ENCODE measurements at places on chromosomes 3 and 15.

- no peak for DNase-seq
Measured at GRCh38 chr3:38109580-38110313, 27.2 kb downstream of the ACAA1 start.

GRCh38 chr3:41434781-41435180, 235.5 kb downstream of the CTNNB1 start:
- DNase-seq: no peak

- no peak for DNase-seq
Measured at GRCh38 chr15:37007301-37007700, 93.0 kb downstream of the MEIS2 start.

DNA sequence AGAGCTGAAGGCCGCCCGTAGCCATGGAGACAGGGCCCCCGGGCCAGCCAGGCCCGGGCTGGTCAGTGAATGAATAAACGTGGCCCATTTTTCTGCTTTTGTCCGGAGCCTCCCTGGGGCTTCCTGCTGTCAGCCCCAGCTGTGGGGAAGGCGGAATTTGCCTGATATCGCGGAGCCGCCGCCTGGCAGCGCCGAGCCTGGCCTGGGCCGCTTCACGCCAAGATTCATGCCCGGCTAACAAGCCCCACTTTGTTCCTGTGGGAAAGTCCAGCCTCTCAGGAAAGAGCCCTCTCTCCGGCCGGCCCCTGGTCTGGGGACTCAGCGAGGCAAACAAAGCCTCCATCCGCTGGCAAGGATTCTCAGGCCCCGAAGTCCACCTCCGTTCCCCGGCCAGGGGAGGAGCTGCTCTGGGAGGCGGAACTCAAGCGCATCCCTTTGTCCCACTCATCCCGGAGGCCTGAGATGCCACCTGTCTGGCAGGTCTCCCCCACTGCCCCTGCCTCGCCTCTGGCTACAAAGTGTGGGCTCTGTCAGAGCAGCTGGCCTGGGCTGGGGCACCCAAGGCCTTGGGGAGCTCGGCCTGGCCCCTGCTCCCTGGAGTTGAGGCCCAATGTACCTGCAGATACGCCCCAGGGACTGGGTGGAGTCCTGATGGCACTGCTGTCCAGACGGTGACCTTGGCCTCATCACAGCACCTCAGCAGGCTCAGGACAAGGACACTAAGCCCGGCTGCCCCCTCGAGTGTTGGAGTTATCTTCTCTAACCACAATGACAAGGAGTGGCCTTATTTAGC, 51.6 kb upstream of the SLC6A11 start:
- no peak for DNase-seq

DNA sequence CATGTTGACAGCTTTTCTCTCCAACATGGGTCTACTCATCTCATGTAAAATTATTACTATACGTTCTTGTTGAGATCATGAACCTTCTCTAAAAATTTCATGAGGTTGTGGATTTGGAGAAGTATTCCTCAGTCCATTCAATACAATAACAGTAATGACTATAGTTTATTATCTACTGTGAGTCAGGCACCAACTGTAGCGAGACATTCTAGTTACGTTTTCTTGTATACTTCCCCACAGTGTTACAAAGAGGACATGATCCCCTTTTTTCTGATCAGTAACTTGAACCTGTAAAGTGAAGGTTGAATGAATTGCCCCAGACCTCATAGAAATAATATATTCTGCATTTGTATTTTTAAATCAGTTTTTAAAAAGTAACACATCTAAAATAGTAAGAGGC, 76.4 kb downstream of the AKAP13 start:
- DNase-seq: no peak

GRCh38 chr15:25251700-25252390, 187.0 kb downstream of the UBE3A start:
- DNase-seq: no peak

DNA sequence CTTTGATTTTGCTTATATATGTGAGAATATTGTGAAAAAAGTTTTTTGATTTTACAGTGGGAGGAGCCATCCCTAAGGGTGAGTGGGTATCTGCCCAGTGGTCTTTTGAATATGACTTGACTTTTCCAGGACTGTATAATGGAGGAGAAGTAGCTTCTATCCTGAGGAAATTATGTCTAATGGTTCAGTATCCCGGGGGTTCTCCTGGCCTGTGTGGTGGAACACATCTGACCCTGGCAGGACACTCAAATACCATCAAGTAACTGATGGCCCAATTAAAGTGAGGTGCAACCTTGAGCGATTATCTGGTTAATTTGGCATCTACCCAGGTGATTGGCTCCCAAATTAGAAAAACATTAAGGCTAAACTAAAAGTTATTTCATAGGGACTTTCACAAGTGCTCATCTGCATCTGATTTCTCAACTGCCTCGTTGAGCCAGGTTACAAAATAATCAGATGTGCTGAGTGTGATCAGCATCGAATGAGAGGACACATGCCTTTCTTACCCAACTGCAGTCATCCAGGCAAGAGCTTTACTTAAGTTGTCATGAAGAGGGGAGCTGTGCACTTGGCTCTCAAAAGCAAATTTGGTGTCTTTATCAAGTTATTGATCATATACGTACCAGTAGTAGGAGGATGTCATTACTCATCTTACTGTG, 201.4 kb downstream of the IL5RA start:
- peak; percentile 46 for DNase-seq

GRCh38 chr3:59251869-59252268, 202.0 kb upstream of the CFAP20DC start:
- no peak for DNase-seq

- no peak for DNase-seq
Measured at GRCh38 chr3:197376020-197376419, 77.6 kb upstream of the DLG1 start.

- no peak for DNase-seq
Measured at GRCh38 chr15:73022161-73022560, 30.1 kb upstream of the NEO1 start.

- no peak for DNase-seq
Measured at GRCh38 chr3:104648823-104649222, 717.9 kb upstream of the ALCAM start.

DNA sequence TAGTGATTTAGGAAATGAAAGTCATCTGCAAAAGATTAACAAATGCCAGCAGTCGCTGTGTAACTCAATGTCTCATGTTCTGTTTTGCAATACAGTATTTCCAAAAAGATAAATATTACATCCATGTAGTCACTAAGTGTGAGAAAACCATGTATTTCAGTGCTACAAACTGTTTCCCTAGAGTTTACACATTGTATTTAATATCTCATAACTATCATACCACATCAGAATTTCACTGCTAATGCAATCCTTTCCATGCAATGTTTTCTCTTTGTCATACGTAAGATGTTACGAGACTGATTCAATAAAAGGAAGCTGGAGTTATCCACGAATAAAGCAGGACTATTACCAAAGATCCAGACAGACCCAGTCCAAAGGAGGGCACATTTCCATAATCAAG, 269.4 kb downstream of the GBE1 start:
- DNase-seq: no peak

DNA sequence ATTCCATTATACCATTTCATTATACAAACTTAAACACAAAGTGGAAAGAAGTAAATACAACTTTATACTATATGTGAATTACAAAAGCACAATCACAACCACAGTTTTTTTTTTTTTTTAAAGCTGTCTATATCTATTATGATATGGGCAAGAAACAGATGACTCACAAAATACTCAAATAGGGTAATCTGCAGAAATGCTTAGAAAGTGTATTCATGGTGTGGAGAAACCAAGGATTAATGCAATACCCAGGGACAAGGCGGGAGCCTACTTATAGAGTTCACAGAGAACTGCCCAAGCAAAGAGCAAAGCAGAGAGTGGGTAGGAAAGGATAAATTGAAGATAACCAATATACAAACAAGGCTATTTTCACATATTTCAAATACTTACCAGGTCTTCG, 332.0 kb downstream of the FHIT start:
- DNase-seq: no peak

DNA sequence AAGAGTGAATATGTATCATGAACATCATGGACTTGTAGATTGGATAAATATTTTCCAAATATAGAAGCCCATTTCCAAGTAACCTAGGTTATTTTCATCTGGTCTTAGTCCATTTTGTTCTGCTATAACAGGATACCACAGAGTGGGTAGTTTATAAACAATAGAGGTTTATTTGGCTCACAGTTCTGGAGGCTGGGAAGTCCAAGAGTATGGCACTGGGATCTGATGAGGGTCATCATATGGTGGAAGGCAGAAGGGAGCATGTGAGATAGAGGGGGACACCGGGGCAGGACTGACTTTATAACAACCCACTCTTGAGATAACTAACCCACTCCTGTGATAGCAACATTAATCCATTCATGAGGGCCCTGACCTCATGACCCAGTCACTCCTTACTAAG, 9.4 kb upstream of the MGA start:
- DNase-seq: no peak

GRCh38 chr3:21154911-21155310, 596.1 kb downstream of the ZNF385D start:
- no peak for DNase-seq

GRCh38 chr15:80514071-80514780, 110.0 kb downstream of the ARNT2 start:
- DNase-seq: no peak

- DNase-seq: no peak
Measured at GRCh38 chr3:187198490-187198889, 1.2 kb downstream of the RTP1 start.

GRCh38 chr15:93720607-93721006, 510.8 kb upstream of the MCTP2 start:
- DNase-seq: no peak

DNA sequence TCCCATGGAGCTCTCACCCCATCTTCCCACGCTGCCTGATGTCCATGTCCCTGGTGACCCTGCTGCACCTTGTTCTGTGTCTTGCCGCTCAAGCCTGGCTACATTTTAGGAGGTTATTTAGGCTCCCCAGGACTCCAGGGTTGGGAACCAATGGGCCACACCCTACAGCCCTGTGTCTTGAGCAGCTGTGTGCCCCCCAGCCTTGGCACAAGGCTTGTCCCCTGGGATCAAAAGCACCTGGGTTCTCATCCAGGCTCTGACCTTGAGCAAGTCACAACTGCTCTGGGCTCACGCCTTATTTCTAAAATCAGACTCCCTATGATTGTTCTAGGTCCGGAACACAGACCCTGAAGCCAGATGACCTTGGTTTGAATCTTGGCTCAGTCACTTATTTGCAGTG, 14.1 kb downstream of the SPSB4 start:
- no peak for DNase-seq

- no peak for DNase-seq
Measured at GRCh38 chr3:119570229-119570628, 9.1 kb upstream of the ADPRH start.

- DNase-seq: no peak
Measured at GRCh38 chr3:56536735-56537134, 20.2 kb upstream of the CCDC66 start.

- DNase-seq: no peak
Measured at GRCh38 chr3:196020373-196020772, 61.5 kb downstream of the TFRC start.

- DNase-seq: no peak
Measured at GRCh38 chr3:155354658-155355057, 61.2 kb upstream of the STRIT1 start.

- DNase-seq: peak; percentile 30
Measured at GRCh38 chr3:22713936-22714335, 489.2 kb upstream of the UBE2E2 start.

DNA sequence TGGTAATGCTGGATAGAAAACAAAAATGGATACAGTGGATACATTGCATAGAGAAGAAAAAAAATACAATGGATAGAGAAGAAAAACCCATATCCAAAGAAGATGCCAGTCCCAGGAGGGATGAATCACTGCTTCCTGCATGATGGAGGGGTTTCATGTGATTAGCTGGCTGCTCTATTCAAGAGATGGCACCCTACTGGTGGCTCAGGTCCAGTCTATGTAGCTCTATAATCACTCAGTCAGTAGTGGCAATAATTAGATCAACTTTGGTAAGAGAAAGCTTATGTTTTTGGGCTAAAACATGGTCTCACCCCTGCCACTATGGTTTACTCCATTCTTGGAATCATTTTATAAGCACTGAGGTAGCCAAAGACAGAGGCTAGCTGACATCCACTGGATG, 33.7 kb upstream of the NOX5 start:
- DNase-seq: no peak

- DNase-seq: no peak
Measured at GRCh38 chr3:194588236-194588635, 45.0 kb downstream of the TMEM44 start.

DNA sequence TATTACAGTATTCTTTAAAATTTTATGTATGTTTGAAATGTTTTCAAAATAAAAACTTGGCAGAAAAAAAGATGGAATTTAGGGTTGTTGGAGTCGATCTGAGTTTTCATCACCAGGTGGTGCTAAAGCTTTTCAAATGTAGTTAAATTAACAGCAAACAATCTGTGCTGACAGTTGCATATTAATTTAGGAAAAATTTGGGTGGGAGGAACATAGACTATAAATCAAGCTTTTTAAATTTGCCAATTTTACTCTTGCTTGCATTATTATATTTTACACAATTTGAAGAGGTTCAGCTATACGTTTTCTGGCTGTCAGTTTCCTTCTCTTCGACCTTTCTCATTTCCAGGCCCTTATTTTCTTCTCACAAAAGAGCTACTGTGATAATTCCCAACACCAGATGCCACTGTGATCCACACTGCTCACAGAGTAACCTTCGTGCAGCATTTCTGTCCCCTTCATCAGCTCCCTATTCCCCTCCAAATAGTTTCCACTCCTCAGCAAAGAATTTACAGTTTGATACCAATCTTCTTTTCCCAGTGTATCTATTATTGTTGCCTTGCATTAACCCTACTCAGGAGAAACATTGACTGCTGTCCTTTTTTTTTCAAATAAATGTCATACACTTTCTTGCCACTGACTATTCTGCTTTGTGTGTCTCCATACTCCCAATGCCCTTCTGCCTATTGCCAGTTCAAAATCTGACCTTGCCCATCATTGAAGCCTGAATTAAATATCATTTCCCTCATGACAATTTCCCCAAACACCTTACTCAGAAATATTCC, 53.4 kb upstream of the EIF5A2 start:
- DNase-seq: no peak

- no peak for DNase-seq
Measured at GRCh38 chr3:59935025-59935424, 885.2 kb upstream of the CFAP20DC start.

GRCh38 chr3:79380581-79380980, 387.2 kb downstream of the ROBO1 start:
- no peak for DNase-seq

DNA sequence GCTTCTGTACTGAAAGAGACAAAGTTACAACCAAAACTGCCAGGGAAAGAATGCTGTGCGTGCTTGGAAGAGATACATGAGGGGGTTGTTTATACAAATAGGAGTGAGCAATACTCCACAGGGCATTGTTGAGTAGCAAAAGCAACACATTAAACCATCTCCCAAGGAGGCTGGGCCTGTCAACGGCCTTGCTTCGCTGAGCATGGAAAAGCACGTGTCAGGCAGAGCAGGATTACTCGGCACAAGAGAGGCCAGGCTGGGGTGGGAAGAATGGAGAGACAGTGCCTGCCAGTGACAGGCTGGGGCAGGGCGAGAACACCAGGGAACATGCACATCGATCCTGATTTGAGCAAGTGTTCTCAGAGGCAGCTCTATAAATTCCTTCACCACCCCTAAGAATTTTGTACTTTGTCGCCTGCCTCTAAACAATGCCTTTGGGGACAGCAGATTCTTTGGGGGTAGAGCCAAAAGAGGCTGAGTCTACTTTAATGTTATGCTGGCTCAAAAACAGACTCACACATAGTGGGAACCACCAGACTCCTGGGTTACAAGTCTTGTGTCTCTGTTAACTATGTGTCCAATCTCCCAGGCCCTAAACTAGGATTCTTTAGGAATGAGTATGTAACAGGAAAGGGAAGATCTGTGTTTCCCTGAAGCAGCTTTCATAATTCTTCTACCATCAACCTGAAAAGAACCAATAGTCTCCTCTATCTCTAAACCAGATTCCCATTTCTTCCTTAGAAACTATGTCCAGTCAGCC, 67.2 kb downstream of the LIPC start:
- no peak for DNase-seq
